Stimulated activated memory B cell treated with anti-CD40 and anti-IgM and Interleukin-4, amounts not matched to agents 10 μg/mL and 1 μg/mL and 100 μg/mL, for 72 hours (primary cell): ENCODE measurements at places on chromosomes 7 and 10.
A peak's percentile ranks its signal among the peaks of the same experiment; 100 is the strongest.

DNA sequence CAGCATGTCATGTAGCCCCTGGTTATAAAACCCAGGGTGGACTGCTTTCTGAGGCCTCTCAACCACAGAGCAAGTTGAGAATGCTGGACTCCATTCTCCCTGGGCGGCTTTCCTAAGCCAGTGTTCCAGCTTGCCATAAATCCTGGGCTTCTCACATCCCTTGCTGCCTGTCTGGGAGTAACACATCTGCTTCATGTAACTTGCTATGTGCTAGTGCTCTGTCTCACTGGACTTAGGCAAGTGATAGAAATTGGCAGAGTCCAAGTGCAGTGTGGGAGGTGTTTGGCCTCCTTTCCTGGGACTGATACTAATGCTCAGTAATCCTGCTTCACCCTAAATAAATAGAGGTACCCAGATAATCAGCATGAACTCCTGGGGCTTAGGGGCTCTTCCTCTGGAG, 277.1 kb upstream of the POM121L12 start:
- ATAC-seq, result no peak

DNA sequence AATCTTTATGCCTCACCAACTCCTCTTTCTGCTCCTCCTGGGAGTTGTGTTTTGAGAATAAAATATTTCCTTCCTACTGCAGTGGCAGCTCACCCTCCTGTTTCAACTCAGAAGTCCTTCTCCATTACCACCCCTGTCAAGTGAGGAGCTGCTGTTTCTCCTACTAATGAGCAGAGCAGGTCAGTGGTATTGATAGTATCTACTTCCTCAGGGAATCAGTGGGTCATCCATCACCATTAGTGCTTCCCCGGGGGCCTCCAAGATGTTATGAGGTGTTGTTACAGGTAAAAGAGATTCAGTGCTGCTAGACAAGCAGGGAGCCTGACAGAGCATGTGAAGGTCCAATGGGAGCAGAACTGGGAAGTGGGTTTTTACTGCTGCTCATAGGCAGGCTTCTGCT, 795.2 kb downstream of the REEP3 start:
- no peak for ATAC-seq

DNA sequence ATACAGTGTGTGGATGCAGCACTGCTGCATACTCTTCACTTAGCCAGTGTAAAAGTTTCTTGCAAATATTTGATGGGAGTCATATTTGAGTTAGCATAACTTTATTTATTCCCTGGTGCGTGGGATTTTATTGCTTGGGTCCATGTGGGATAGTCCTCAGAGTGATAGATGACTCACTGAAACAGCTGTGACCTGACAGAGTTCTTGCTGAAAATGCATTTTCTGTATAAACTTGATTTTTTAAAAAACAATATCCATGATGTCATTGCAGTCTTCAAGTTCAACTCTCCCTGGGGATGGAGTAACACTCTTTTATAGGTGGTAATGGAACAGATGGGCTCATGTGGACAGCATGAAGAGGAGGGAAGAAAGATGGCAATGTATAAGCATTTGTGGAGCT, 310.0 kb downstream of the PPP1R3A start:
- ATAC-seq, result no peak

GRCh38 chr10:3465406-3465891, 292.9 kb upstream of the PITRM1 start:
- no peak for ATAC-seq

GRCh38 chr7:106964466-106964865, 80.0 kb upstream of the PRKAR2B start:
- ATAC-seq, result no peak

DNA sequence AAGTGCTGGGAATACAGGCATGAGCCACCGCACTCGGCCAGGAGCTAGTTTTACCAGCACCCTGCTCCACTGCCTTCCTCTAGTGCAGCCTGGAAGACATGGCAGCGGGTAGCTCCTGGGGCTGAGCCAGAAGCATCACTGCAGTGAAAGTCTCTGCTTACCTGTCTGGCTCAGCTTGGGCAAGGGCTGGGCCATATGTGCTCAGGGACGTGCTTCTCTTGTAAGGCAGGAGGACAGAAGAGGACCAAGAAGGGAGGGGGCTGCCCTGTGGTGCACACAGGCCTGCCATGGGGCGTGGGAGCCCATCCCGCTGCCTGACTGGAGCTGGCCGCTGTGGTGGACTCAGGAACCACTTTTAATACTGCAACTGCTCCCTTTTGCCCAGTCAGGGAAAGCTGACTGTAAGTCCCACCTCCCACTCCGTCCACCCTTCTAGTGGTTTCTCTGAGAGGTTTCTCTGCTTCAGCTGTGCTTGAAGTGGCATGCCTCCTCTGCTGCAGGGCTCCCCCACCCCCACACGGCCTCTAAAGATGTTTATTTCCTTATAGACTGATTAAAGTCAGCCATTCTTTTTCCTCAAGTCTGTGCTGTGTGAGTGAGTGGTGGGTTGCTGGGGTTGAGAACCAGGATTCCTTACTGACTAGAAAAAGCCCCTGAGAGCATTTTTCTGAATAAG, 25.3 kb upstream of the C10orf95 start:
- no peak for ATAC-seq

DNA sequence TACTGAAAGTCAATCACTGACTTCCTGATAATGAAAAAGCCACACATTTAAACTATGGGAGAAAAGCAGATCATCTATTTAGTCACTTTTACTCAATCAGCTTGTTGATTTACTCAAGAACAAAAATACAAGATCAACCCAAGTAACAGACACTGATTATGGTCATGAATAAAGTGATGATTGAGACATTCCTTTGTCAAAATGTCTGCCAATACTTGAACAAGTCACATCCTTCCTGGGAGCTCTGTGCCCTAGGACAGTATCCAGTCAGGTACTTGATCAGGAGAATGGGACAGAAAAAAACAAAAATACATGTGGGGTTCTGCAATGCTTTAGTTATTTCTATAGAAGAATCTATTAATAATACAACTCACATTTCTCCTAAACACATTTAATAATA, 150.0 kb upstream of the NEBL start:
- ATAC-seq, result no peak

GRCh38 chr10:133441780-133442179, 12.0 kb upstream of the SCART1 start:
- ATAC-seq, result no peak

GRCh38 chr7:70694434-70694970, 437.4 kb upstream of the GALNT17 start:
- ATAC-seq, result peak; percentile 45

DNA sequence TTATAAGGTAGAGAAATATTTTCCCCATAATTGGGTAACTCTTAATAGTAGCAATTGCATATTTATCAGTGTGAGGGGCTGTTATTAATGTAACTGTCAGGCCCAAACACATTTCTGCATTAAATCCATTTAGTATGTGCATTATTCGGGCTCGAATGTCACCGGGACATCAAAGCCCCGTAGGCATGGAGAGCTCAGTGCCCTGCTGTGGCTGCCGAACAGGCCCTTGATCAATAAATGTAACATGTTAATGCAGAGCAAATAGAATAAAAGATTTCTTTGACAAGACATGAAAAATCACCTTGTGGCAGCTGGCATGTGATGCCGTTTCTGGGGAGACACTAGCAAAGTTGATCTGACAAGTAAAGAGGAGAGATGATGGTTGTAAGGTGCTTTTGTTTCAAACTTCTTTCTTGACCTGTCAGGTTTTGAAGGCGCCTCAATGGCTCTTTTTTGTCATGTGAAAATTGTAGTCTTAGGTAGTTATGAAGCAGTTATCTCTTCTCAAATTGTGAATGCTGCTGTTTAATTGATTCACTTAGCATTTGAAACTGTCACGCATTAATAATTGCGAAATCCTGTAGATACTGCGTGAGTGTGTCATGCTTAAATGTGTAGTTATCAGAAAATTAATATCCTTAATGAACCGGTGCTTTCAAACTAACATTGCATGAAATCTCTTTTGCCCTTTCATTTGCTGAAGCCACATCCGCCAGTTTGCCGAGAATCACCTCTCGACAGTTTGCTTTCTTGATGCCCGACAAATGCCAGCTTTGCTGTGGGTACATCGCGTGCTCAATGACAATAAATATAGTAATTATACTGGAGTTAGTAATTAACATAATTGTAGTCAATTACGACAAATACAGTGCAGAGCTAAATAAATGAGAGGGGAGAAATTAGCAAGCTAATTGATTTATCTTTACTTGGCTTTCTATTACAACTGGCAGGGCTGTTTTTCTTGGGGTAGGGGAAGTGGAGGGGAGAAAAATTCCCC, 19.5 kb downstream of the LRMDA start:
- ATAC-seq, result no peak

DNA sequence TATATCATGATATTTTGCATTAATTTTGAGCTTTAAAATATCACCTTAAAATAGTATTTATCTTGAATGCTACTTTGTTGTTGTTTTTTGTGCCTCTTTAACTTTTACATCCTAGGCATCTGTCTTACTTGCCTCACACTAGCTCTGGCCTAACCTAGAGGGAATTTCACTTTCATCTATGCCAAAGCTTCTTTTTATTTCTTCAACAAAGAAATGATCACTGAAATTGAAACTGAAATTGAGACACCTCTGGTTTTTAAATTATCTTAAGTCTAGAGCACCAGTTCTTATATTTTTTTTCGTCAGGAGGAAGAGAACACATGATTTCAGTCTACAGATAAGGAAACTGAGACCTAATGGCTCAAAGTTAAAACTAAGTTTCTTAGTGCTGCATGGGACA, 3.5 kb upstream of the SCIN start:
- ATAC-seq, result no peak

GRCh38 chr10:91908337-91909116, 759 bp downstream of the FGFBP3 start:
- ATAC-seq, result peak; percentile 96

DNA sequence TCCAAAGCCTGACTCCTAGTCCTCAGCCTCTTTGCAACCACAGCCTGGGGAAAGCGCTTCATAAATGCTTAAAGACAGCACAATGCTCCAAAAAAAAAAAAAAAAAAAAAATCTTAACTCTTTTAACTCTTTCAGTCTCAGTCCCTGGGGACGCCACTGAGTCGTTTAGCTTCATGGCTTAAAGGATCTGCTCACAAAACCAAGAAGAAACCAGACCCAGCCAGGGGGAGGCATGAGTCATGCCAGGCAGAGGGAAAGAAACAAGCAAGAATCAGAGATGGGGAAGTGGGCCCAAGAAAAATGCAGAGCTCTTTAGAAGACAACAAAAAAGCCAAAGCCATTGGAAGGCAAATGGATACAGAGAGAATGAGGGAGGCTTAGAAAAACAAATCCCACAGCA, 32.5 kb upstream of the DOCK1 start:
- ATAC-seq, result no peak

DNA sequence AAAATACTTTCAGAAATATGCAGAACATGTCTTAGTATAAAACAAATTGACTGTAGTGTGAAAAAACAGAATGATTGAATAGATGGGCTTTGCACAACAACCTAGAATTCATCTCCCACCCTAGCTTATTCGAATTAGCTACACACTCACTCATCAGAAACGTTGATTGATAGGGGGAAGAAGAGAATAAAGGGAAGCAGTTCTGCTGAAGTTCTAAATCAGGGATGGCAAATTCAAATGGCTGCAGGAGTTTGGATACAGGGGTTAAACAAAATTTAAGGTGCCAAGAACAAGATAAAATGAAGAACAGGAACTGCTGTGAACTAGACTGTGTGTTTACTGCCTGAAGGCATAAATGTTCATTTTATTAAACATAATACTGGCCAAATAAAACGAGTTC, 9.0 kb downstream of the CD36 start:
- no peak for ATAC-seq

- no peak for ATAC-seq
Observed at GRCh38 chr10:49139028-49139845, 5.4 kb upstream of the FAM170B start.

GRCh38 chr7:116499168-116500077, at the start of gene CAV2:
CAV2 (plus strand) TSS chr7:116499738; CDS start chr7:116499782, 44 bp downstream.
- ATAC-seq, result peak; percentile 69

- no peak for ATAC-seq
Observed at GRCh38 chr10:6786579-6787031, 206.5 kb upstream of the PRKCQ start.

DNA sequence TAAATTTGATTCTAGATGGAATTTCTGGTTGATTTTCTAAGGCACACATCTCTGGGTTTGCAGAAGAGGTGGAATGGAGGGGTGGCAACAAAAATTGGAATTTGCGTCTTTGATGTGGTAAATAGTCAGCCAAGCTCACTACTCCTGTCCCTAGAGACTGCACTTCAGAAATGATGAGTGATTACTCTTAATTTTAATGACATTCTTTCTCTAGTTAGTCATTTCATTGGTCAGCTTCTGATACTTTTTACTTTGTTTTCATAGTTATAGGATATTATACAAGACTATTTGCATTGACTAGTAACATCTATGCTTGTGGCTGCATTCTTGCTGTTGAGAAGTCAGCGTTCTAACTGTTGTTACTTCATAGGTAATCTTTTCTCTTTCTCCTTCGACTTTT, 658.3 kb downstream of the SUGCT start:
- ATAC-seq, result no peak

- ATAC-seq, result no peak
Observed at GRCh38 chr10:21214329-21214728, 311.2 kb downstream of the SKIDA1 start.

- ATAC-seq, result no peak
Observed at GRCh38 chr10:114581071-114581470, 77.0 kb downstream of the ABLIM1 start.

GRCh38 chr10:125175807-125176206, 15.4 kb upstream of the CTBP2 start:
- ATAC-seq, result no peak

- ATAC-seq, result no peak
Observed at GRCh38 chr7:79176859-79177477, 276.5 kb downstream of the MAGI2 start.

DNA sequence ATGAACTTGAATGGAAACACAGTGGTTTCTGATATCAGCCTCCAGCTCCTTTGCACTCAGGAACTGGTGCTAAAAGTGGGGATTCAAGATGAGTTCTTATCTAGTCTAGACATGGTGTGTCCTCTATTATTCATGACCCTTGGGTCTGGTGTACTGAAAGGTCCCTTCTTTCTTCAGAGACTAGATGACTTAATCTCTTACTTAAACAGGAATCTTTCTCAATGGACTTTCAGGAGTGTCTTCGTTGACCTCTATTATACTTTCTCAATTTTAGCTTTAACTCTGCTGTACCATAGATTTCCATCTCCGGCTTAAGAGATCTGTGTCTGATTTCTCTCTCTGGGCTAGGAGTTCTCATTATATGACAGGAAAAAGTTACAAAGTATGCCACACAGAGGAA, 83.5 kb upstream of the INHBA start:
- ATAC-seq, result no peak

GRCh38 chr10:102120991-102121738, 997 bp upstream of the LDB1 start:
- ATAC-seq, result no peak

- ATAC-seq, result no peak
Observed at GRCh38 chr10:121242741-121243608, 355.3 kb downstream of the FGFR2 start.

GRCh38 chr10:37549054-37549453, 308.4 kb downstream of the ZNF248 start:
- ATAC-seq, result no peak

DNA sequence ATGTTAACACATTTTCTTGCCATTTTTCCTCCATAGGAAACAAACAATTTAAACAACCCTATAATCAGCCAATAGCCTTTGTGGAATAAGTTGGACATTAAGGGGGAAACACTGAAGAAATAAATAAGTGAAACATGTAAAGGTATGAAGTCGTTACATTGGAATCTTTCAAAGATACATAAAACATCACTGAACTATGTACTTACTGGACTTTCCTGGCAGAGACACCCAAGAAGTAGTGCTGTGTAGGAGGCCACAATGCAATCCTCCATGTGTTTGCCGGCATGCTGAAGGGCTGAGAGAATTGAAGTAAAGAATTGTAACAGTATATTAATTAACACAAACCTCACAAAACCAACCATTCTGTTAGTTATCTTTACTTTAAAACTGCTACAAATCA, 76.5 kb upstream of the GRID1 start:
- ATAC-seq, result no peak
